ENCODE measurements at places on chromosomes 1 and 21.
A peak's percentile ranks its signal among the peaks of the same experiment; 100 is the strongest.

GRCh38 chr1:236575523-236575922, 28.8 kb downstream of the HEATR1 start:
- no peak for DNase-seq

GRCh38 chr1:9808459-9808858, 15.3 kb downstream of the CLSTN1 start:
- no peak for DNase-seq

DNA sequence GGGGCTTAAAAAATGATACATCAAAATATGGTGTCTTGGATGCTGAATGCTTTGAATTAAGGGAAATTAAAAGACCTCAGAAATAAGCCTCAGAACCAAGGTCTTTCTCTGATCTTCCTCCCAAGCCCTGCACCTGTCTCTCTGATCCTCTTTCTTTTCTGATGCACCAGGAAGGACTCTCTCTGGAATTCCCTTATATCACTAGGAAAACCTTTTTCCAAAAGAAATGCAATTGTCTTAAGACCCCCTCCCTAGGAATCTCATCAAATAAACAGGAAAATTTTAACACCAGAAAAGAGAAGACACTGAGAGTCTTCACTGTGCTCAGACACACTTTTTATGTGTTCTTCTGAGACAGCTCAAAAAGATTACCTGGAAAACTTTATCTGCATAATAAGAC, 159.5 kb upstream of the PTBP2 start:
- DNase-seq = no peak

DNA sequence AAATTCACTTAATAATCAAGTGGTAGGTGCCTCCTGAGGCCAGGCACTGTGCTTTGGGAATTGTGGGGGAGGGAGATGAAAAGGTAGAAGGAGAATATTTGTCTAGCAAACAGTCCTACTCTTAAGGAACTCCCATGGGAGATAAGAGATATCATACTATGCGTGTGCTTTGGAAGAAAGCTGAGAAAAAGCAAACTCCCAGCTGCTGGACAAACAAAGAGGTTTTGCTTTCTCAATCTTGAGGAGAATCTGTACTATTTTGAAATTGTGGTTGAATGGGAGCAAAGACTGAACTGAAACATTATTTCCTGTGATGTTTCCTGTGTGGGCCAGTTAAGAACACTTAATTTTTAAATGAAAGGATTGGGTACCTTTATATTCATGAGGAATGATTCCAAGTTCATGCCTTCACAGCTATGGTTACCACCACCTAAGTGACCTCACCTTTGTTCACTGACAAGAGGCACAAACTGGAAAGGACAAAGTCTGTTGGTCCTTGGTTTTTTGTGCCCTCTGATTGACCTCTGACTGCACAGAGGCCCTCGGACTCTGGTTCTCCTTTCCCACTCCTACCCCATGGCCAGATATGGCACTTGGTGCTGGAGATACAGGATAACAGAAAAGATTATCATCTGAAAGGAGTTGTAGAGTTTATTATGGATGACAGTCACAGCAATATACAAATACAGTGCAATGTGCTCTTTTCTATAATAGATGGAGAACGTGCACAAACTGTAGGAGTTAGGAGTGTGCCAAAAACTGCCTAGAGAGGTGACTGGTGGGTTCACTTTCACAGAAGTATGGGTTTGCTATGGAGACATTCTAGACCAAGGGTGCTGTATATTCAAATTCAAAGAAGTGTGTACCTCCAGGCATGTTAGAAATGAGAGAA, 1.6 kb downstream of the CD53 start:
- DNase-seq = no peak

DNA sequence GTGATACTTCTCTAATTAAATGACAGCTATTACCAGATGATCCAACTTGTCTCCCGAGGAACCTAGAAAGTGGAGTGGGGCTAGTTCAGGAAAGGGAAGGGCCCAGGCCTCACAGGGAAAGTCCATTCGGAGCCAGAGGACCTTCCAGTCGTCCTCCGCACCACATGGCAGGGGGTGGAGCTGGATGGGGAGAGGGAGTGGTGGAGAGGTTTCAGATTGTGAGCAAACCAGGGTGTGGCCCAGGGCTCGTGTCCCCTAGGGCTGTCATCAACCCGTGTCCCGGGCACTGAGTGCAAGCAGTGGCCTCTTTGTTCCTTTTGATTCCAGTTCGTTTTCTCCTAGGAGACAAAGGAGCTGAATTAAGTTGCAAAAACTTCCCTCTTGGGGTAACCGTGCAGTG, 114.9 kb downstream of the HUNK start:
- DNase-seq = no peak

- no peak for DNase-seq
Measured at GRCh38 chr1:54581621-54582035, 33.6 kb downstream of the ACOT11 start.

DNA sequence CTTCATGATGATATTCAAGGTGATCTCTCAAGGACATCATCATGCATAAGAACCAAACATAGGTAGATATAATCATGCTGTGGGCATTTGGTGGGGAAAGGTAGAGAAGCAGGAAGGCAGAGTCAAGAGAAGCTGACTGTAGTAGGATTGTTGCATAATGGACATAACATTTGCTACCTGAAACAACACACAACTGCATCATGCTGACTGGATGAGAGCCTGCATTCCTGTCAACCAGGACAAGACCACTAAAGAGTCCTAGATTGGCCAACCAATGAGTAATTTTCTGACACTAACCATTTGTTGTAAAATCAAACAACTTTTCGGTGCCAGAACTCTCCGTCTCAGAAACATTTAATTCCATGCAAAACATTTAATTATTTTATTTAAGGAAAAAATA, 377.2 kb downstream of the PLPP3 start:
- DNase-seq = no peak

DNA sequence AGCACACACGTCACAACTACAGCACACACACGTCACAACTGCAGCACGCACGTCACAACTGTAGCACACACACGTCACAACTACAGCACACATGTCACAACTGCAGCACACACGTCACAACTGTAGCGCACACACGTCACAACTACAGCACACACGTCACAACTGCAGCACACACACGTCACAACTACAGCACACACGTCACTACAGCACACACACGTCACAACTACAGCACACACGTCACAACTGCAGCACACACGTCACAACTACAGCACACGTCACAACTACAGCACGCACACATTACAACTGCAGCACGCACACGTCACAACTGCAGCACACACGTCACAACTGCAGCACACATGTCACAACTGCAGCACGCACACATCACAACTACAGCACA, 322.6 kb upstream of the AJAP1 start:
- no peak for DNase-seq

DNA sequence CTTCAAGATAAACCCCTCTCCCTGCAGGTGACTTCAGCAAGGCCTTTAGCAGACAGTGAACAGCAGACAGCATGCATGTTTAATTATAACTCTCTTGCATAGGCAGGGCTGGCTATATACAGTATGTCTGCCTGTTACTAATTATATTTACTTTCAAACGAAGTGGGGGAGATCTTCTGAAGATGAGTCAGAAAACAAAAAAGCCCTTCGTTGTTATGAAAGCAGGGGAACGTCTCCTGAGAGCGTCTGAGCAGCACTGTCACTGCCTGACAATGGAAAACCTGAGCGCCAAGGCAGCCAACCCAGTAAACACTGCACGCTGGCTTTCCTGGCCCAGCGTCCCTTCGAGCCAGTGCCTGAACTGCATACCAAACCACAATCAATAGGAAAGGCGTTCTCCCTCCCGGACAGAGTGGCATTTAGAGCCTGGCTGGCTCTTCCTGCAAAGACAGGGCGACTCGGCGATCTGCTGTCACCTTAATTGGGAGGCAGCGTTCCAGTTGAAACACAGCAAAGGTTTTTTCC, 54.1 kb downstream of the TOMM20 start:
- peak; percentile 71 for DNase-seq

DNA sequence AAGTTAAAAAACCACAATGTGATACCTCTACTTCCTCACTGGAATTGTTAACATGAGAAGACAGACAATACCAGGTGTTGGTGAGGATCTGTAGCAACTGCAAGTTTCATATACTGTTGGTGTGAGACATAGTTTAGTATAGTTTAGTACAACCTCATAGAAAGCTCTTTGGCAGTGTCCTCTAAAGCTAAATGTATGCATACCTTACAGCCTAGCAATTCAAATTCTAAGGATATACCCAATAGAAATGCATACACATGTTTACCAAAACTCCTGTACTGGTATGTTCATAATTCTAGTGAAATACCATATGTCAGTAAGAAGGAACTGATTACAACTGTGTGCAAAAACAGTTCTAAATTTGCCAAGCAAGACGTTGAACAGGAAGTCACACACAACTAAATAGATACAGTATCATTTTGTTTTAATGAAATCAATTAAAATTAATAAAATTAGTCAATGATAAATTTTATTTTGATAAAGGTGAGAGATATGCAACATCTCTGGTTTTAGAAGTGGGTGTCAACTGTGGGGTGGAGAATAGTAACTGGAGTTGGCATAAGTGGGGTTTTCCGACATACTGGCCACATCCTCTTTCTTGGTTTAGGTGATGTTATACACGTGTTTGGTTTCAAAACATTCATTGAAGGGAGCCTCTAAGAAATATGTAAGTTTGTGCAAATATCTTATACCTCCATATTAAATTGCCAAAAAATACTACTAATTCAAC, 450.7 kb downstream of the PTPRC start:
- DNase-seq = peak; percentile 22

DNA sequence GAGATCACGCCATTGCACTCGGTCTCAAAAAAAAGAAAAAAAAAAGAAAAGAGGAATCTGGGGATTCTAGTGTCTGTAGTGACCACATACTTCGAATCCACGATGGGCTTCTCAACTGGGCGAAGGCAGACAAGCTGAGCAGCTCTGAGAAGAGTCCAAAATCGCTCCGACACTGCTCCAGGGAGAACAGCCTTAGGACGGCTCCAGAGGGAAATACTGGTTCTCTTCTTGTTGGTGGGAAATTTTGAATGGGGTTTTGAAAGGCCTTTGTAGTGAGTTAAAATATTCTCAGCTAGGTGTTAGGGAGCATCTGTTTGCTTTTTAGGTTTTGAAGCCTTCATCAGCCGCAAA, 18.3 kb upstream of the HJV start:
- DNase-seq = no peak

Measured in activated naive CD4-positive, alpha-beta T cell treated with Interleukin-2 at 50 U/mL for 16 hours (primary cell).